ENCODE measurements at places on chromosomes 1 and 21. TPM values are rescaled to one million over a fixed set of nuclear protein-coding genes. Genes with fewer than 3 reads are reported as not detected.
A peak's percentile ranks its signal among the peaks of the same experiment; 100 is the strongest.

DNA sequence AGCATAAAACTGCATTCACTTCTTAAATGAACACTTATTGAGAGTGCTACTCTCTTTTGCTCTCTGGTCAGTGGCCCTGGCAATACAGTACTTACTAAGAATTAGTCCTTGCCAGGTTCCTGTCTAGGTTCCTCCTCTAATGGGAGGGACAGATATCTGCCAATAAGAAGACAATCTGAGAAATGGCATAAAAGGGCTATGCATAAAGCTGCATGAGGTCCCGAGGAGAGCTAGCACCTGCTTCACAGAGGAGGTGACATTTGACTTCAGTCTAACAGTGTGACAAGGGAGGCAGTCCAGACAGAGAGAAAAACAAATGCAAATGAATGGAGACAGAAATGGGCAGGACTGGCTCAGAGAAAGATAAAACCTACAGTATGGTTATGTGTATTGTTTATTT, 357.1 kb upstream of the SGIP1 start:
- DNase-seq, result no peak

- peak; percentile 45 for DNase-seq
Observed at GRCh38 chr1:51627672-51628071, 10.8 kb downstream of the OSBPL9 start.

DNA sequence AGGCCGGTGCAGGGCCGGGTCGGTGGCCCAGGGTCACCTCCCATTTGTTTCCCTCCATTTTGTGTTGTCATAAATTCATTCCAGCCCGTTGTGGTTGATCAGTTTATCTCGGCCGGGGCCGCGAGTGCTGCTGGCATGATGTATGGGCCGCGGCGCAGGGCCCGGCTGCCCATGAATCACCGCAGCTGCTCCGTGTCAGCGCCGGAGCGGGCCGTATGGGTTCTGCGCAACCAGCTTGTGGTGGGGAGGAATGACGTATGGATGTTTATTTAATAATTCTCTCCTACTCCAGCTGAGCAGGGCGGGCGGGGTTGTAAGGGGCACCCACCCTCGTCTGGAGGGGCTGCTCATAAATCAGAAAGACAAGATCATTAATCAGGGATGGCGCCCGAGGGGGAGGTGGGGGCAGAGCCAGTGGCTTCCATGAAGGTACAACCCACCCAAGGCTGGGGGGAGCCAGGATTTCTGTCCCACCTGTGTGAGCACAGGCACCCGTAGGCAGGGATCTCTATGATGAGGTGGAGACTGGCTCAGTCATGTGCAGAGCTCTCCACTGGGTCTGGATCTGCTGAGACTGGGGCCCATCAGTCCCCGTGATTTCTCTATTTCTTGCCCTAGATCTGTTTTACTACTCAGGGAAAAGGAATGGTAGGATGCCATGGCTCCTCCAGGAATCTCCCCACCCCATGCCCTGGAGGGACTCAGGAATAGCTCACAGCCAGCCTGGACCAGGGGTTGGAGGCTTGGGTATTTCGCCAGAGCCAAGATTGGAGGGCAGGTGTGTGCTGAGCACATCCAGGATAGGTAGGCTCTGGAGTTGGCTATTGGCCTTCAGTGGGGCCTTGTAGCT, 27.8 kb downstream of the TMEM53 start:
- no peak for DNase-seq

The KPRP gene
- total RNA-seq, result not detected

- DNase-seq, result no peak
Observed at GRCh38 chr1:156608981-156609380, 7.7 kb upstream of the GPATCH4 start.

- no peak for DNase-seq
Observed at GRCh38 chr1:14952626-14953314, 200.8 kb upstream of the TMEM51 start.

DNA sequence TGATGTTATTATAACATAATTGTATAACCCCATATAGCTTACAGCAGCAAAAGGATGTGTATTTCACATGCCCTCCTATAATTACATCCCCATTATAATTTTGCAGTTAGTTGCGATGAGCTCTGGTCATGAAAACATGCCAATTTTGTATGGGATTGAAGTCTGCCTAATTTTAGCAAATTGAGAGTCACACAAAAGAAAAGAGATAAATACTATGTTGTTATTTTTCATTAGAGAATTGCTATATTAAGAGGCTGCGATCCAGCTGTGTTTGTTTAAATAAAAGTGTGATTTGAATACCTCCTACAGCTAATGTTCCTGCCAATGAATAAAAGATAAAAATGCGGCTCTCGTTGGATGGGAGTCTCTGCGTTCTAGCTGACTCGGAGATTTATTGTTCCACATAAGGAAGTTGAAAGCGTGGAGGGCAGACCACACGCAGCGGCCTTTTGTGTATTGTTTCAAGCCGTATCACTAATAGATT, 461.0 kb upstream of the NFIA start:
- DNase-seq, result no peak

DNA sequence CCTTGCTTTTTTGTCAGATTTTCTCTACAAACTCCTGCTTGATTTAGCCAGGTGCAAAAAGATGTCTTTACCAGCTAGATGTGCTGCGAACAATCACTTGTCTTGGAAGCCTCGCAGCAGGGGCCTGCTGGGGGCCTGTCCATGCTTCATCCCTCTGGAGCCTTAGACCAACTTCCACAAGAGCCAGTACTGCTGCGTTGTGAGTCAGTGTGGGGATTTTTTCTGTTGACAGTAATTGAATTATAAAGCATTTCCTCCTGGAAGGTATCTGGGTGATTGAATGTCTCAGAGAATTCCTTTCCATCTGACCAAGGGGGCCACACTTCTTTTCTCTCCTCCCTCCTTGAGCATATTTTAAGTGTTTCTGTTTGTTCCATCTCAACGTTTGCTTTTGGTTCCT, 40.4 kb upstream of the LDLRAP1 start:
- no peak for DNase-seq

All from H4 (cell line).